ENCODE measurements at places on chromosomes 13 and 19.

GRCh38 chr19:31517224-31518180 lies 168.3 kb upstream of the TSHZ3 start:
- no peak for DNase-seq

- DNase-seq: no peak
Observed at GRCh38 chr13:59587030-59587429, 576.7 kb downstream of the DIAPH3 start.

- peak; percentile 40 for DNase-seq
Observed at GRCh38 chr19:6125571-6125989, 9.9 kb upstream of the ACSBG2 start.

DNA sequence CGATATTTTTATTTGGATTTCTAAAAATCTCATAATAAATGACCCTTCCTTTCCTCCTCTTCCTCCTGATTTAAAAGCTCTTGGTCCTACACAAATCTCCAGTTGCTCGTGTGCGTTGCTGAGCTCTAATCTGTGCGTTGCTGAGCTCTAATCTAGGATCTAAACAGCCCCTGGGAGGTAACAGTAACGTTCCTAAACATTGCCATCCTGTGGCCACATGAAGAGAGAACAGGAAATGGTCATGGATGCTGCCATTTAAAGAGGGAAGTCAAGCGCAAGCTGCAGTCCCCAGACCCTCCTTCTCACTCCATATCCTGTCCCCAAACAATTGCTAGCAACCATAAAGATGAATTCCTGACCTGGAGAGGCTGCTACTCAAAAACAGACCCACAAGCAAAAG lies 170.8 kb downstream of the NUFIP1 start:
- DNase-seq: peak; percentile 52

DNA sequence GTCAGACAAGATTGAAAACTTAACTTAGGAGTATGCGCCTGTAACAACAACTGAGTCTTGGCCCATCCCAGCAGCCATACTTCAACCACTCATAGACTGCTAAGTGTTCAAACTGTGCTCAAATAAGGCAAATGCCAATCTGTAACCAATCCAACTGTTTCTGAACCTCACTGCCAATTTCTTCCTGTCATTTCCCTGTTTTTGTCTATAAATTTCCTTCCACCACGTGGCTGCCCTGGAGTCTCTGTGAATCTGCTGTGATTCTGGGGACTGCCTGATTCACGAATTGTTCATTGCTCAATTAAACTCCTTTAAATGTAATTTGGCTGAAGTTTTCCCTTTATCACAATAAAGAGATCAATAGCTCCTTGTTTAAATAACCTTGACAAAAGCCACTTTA lies 50.8 kb upstream of the FREM2 start:
- no peak for DNase-seq

DNA sequence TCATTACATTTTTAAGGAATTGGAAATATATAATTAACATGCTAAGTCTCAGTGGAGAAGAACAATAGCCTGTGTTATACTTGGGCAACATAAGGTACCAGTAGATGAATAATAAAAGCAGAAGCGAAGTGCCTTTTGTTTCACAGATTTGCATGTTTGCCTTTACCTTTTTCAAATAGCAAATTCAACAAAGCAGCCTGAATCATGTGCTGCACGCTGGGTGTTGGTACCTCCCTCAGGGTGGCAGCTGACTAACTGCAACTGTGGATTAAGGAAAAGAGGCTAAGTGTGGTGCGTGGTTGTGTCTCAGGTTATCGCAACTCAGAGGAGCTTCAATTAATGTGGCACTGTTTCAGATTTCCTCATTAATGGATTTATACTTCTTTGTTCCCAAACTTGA lies 189.0 kb downstream of the LMO7 start:
- no peak for DNase-seq

GRCh38 chr13:102040812-102041211 lies 361.0 kb downstream of the FGF14 start:
- no peak for DNase-seq

- DNase-seq: no peak
Observed at GRCh38 chr13:39245688-39246087, 207.4 kb downstream of the NHLRC3 start.

DNA sequence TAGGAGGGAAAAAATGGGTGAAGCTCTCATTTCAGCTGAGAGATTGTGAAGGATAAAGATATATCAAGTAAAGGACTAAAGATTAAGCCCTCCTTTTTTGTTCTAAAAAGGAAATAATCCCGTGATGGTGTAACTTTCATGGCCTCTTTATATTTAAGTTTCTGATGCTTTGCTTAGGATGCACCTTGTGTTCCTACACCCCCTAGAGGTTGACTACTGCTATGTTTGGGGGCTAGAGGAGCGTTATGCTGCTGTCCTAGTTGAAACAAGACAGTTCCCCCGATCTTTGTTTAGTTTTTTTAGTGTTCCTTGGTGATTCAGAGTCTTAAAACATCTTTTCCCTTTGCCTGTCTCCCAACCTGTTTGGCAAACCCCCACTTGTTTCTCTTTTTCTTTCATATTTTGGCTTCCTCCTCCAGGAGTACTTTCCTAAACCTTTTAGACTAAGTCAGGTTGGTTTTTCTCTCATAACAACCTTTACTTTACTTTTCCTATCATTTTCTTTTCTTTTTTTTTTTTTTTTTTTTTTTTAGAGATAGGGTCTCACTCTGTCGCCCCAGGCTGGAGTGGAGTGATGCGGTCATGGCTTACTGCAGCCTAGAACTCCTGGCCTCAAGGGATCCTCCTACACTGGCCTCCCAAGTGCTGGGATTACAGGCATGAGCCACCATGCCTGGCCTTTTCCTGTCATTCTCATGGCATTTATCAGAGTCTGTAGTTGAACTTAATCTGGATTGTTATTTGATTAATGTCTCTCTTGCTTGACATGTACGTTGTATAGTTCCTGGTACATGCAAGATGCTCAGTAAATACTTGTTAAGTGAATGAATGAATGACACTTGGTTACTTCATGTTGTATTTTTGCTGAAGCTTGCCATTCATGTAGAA lies 2.8 kb downstream of the UBA2 start:
- peak; percentile 86 for DNase-seq

- no peak for DNase-seq
Observed at GRCh38 chr19:13964776-13965175, 12.5 kb downstream of the DCAF15 start.

DNA sequence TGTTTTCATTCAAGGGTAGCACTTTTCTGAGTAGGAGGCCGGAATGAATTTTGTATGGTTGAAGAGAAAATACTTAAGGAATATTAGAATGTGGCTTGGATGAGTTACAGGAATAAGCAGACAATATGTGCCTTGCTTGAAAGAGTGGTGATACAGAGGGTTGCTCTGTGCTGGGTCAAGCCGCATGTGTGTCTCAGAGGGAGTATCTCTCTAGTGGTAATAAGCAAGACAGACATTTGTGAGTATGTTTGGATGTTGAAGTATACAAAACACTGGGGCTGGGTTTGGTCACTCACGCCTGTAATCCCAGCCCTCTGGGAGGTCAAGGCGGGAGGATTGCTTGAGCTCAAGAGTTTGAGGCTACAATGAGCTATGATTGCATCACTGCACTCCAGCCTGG lies 103.9 kb downstream of the LMO7 start:
- DNase-seq: no peak

- DNase-seq: peak; percentile 43
Observed at GRCh38 chr19:18541992-18542940, 1.1 kb downstream of the FKBP8 start.

DNA sequence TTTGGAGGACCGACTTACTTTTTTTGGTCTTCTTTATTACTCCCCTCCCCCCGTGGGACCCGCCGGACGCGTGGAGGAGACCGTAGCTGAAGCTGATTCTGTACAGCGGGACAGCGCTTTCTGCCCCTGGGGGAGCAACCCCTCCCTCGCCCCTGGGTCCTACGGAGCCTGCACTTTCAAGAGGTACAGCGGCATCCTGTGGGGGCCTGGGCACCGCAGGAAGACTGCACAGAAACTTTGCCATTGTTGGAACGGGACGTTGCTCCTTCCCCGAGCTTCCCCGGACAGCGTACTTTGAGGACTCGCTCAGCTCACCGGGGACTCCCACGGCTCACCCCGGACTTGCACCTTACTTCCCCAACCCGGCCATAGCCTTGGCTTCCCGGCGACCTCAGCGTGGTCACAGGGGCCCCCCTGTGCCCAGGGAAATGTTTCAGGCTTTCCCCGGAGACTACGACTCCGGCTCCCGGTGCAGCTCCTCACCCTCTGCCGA lies 409 bp downstream of the FOSB start:
- DNase-seq: no peak

DNA sequence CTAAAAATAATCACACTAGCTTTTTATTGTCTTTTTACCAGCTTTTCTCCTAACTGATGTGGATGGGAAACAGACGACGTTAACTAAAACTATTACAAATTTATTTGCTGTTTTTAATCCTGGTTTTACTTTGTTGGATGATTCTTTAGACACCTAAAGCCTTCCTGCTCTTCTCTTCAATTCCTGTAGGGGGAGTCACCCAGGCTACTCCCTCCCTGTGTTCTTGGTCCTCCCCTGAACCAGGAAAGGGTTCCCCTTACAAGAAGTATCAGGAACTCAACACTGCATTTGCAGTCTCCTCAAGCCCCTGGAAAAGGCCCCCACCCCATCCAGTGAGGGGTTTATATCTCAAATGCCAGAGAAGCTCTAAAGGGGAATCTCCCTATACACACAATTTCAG lies 206.1 kb downstream of the SUCLA2 start:
- DNase-seq: peak; percentile 8

- DNase-seq: no peak
Observed at GRCh38 chr13:48773531-48774275, 120.0 kb downstream of the CYSLTR2 start.

- no peak for DNase-seq
Observed at GRCh38 chr19:44308011-44308410, 3.2 kb upstream of the ZNF235 start.

DNA sequence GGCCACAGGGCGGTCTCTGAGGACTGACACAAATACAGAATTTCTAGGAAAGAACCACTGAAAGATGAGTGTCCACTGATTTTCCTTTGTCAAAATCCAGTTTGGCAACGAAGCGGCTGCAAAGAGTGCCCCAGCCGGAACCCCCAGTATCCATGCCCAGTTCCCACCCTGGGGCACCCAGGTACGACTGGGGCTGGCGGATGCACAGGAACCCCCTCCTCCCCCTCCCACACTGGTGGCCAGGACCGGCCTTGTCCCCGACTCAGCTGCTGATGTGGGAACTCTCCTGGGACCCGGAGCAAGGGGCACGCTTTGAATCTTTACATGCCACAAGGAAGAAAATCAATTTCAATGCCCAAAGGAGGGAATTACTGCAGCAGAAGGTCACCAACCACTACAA lies 220.8 kb upstream of the ZNF507 start:
- no peak for DNase-seq

DNA sequence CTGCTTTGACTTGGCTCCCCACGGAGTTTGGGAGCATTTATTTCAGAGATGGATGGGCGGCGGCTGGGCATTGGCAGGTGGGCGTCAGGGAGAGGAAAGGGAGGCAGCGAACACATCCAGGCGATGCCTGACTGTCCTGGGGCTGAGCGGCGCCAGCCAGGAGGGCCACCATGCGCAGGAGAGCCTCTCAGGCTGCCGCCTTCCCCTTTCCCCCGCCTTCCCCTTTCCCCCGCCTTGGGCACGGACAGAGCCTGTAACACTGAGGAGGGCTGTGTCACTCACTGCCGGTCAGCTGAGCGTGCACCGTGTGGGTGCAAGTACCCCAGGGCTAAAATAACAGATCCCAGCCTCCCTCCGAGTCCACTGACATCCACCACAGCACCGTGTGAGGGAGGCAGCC lies 11.4 kb downstream of the MCF2L start:
- DNase-seq: no peak

DNA sequence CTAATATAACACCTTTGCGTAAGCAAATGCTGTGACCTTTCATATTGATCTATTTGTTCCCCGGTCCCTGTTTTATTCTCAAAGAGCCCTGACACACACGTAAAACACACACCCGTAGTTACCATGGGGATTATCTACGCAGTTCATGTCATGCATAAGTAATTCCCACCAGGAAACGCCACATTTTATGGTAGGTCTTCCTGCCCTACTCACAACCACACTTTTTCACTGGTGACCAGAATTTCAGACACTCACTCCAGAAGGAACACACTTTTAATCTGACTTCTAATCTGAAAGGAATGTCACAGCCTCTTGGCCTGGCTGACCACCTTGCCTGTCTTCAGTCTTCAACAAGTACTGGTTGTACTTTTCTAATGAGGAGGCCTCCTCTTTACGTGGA lies 46.8 kb downstream of the SLC7A1 start:
- DNase-seq: no peak

- no peak for DNase-seq
Observed at GRCh38 chr19:6226444-6227155, 53.2 kb downstream of the MLLT1 start.

DNA sequence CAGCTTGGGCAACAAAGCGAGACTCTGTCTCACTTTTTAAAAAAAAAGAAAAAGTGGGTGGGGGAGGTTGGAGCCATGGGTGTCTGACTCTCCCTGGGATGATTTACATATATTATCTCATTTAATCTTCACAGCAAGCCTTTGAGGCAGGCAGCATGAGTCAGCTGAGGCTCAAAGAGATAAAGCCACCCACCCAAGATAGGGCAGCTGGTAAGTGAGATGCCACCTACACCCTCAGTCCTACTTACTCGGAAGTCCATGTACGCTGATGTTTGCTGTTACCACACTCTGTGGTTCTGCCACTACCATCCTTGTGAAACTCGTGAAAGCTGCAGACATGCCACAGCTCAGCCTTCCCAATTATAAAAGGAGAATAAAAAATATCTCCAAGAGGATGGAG lies 142.0 kb upstream of the TSHZ3 start:
- no peak for DNase-seq

DNA sequence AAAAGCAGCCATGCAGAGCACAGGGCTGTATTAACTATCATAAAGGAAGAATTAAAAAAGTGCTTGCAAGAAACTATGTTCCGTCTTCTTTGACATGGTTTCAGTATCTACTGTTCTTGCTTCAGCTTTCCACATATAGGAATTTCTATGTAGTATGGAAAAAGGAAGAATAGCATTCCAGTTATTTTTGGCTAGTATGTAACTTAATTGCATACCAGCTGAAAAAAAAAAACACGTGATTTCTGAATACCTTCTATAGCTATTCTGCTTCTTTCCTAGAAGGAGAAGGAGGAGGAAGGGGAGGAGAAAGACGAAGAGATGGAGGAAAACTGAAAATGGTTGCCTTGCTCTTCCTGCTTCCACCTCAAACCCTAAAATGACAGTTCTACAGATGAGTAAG lies 619.0 kb downstream of the KCTD12 start:
- no peak for DNase-seq

DNA sequence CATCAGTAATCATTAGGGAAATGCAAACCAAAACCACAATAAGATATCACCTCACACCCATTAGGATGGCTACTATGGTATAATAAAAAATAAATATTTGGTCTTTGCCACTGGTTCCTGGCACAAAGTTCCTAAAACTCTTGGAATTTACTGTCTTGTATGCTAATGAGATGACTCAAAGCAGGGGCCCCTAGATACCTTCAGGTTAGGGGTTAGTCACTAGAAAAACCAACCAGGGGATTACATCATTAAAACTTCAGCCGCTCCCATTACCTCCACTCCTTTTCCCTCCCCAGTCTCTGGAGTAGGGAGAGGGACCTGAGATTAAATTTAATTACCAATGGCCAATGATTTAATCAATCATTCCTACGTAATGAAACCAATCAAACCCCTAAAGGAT lies 49.6 kb downstream of the THSD1 start:
- DNase-seq: no peak

- no peak for DNase-seq
Observed at GRCh38 chr19:56091066-56091490, 30.0 kb downstream of the ZNF787 start.

Data from HuH-7 (cell line).